Stimulated activated CD4-positive, alpha-beta T cell treated with anti-CD3 and anti-CD28 coated beads, Interleukin-1b, Interleukin-23, amount 100 ng/mL, for 1 hour (primary cell): ENCODE measurements at places on chromosomes 13 and 19.

GRCh38 chr13:113787694-113788093, 28.7 kb downstream of the TMEM255B start:
- DNase-seq, result no peak

GRCh38 chr13:49897713-49898112, 38.4 kb downstream of the SPRYD7 start:
- DNase-seq, result no peak

GRCh38 chr13:110250258-110250891, 56.6 kb downstream of the COL4A1 start:
- DNase-seq, result no peak

- DNase-seq, result no peak
These were observed 843.8 kb upstream of the SPRY2 start for GRCh38 chr13:81184556-81185265.

GRCh38 chr13:29591310-29591709, 4.2 kb downstream of the SLC7A1 start:
- no peak for DNase-seq

GRCh38 chr19:46944918-46945628, 74.6 kb upstream of the NPAS1 start:
- no peak for DNase-seq

DNA sequence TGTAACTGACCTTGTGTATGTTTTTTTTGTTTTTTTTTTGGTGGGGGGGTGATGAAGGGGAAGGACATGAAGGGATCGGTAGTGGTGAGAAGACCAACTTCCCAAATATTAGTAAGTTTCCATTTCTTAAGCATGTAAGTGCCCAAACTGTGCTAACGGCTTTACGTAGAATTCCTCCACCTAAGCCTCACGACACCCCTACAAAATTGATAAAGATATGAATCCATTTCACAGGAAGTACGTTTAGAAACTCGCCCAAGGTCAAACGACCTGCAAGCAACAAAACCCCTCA, 649 bp downstream of the UQCRFS1 start:
- DNase-seq, result no peak

DNA sequence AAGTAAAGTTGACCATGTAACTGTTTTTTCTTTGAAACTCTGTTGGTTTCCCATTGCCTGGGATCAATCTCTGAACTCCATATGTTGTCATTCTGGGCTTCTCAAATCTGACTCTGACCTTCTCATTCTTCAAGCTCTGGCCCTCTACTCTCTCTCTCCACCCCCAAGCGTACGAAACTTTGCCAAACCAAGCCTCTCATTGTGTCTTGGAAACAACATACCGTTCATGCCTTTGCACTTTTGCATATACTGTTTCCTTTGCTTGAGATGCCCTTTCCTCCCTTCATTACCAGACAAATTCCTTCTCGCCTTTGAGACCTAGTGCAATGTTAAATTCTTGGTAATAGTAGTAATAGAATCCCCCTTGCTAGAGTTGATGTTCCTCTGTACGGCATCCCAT, 113.7 kb downstream of the OLFM4 start:
- DNase-seq, result no peak

GRCh38 chr13:24670961-24671381, 9.2 kb upstream of the ATP12A start:
- DNase-seq, result no peak

GRCh38 chr13:80527400-80527799, 186.5 kb upstream of the SPRY2 start:
- DNase-seq, result no peak

DNA sequence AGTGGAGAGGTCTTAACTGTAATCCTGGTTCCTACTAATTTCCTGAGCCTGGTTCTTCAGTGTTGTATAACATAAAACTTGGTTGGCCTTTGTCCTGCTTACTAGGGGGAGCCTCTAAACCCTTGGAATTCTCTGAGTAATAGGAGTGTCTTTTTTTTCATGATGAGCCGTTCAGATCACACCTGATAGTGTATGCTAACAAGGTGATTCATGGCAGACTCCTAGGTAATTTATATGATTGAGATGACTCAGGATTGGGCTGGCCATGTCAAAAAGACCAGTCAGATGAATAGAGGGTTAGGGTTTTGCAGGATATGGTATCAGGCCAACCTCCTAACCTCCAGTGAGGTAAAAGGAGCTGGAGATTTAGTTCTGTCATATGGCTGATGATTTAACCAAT, 135.8 kb upstream of the KLF12 start:
- DNase-seq, result no peak

GRCh38 chr13:30745906-30746686, 10.8 kb downstream of the ALOX5AP start:
- no peak for DNase-seq

GRCh38 chr19:32917616-32917996, 48.0 kb upstream of the SLC7A9 start:
- no peak for DNase-seq

- DNase-seq, result no peak
These were observed 1.1 kb downstream of the NAA16 start for GRCh38 chr13:41312176-41312500.

GRCh38 chr19:1914826-1915341, 9.7 kb downstream of the ADAT3 start:
- DNase-seq, result no peak

GRCh38 chr13:112184261-112184660, 117.3 kb downstream of the SOX1 start:
- DNase-seq, result no peak

- DNase-seq, result no peak
These were observed 320.6 kb downstream of the GPC5 start for GRCh38 chr13:91719033-91719432.

DNA sequence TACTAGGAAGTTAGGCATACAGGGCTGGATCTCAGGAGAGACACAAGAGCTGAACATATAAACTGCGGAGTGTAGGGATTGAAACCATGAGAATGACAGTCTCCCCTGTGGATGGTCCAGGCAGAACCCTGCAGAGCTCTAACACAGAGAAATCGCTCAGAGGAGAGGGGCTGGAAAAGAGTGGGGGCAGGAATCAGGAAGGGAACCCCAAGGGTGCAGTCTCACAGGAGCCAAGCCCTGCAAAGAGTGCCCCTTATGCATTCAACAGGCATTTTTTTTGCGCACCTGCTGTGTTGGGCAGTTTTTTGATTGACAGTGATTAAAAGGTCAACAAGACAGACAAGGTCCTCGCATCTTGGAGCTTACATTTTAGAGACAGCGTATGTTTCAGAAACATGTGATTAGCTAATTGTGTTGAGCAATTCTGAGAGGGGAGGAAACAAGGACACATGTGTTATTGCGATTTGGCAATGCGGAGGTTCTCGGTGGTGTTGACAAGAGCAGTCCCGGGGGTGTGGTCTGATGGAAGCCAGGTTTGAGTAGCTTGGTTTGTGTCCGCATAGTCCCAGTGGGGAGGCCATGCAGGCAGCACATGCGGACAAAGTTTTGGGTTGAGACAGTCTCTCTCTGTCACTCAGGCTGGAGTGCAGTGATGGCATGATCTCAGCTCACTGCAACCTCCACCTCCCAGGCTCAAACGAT, 182.6 kb upstream of the IRS2 start:
- no peak for DNase-seq

DNA sequence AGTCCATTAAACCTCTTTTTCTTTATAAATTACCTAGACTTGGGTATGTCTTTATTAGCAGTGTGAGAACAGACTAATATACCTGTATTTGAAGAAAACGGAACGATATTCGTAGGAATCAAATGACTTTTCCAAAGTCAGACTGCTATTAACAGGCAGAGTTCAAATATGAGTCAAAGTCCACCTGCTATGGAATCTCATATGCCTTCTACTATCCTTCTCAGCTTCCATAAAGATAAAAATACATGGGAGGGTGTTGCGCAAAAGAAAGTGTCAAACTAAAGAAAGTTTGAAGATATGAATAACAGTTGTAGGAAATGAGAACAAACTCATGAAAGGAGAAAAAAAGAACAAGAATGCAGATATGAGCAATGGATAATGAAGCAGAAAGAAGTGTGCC, 704.6 kb downstream of the EFNB2 start:
- no peak for DNase-seq

- no peak for DNase-seq
These were observed 65.6 kb downstream of the ADGRE1 start for GRCh38 chr19:6952956-6953355.

- no peak for DNase-seq
These were observed 90.8 kb upstream of the UQCRFS1 start for GRCh38 chr19:29303719-29304090.

GRCh38 chr19:17052439-17052838, 22.8 kb downstream of the HAUS8 start:
- DNase-seq, result no peak

DNA sequence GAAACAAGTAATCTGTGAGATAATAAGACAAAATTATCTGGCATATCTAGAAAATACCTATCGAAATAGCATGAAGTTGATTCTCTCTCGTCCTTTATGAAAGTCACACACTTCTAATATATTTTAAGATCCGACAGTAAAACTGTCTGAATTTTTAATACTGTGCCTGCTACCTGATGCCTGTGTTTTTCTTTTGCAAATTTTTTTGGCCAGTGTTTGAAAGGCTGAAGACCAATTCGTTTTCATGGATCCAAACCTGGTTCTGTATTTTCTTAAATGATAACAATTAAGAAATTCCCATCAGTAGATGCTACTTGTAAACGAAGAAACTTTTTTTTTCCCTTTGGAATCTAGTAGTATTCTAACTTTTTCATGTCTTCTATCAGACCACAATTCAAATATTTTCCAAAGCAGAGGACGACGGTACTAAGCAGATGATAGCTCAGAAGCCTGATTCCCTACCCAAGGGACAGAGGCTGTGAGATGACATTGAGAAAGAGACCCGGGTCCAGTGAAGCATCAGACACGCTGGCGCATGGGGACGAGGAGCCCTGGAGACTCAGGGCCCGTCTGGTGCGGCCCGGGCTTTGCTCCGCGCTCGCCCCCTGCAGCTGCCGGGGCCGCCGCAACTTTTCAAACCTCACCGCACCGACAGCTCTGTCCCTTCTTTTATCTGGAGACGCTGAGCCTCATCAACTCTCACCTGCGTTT, 49.5 kb upstream of the PABPC3 start:
- DNase-seq, result no peak

DNA sequence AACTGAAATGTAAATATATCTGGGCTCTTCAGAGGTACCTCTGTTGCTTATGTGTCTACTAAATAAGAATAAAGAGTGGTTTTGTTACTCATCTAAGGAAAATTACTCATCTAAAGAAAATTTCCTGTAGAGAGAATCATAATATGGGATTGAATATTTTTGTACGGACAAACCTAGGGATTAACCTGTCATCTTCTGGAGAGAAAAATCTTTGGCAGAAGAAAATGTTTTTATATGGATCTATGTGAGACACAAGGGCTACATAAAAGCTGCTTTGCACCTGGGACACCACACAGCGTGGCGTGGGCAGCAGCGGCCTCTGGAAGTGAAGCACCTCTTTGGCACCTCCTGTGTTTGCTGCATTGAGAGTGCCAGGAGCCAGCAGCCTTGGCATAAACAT, 242.9 kb upstream of the DACH1 start:
- DNase-seq, result no peak

DNA sequence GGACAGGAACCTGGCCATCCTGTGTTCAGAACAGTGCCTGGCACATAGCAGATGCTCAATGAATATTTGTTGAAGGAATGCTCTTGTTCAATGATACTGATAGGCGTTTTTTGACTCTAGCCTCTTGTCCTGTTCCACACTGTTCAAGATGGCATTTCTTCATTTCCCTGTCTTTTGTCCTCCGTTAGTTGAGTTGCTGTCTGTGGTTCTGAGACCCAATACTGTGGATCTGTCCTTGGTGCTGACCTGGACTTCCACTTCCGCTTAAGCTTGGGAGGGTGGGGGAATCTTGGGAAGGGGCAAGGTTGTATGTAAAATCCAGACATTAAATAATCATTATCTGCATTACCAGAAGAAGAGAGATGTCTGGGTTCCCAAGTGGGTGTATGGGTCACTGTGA, 8.3 kb upstream of the KCNN4 start:
- no peak for DNase-seq

DNA sequence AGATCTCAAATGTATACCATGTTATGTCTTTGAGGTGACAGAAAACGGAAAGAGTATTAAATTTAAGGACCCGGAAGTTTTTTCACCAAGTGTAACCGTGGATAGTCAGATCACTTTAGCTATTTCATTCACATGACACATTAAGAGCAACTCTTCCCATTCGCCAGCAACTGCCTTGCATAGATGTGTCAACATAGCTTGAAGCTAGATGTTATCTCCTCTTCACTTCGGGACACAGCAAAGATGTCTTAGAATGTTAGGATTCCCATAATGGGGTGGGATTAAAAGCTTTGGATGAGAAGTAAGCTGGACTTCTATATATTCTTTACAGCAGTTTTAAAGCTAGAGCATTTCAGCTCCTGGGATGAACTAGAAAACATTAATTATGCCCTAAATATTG, 1135.9 kb upstream of the PCDH20 start:
- DNase-seq, result no peak

DNA sequence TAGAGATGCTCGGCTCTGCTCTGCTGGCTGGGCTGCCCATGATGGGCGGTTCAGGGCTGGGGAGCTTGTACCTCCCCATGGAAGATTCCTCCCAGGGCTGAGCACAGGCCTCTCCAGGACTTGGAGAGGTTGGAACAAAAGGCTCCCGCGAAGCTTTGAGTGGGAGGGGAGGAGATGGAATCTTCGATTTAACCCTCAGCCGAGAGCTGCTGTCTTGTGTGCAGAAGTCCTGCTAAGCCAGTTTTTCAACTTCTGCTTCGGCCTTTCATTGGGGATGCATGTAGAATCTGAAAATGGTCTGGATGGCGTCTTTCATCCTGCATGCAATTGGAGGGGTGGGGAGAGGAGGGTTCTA, 163.3 kb downstream of the KDM4B start:
- no peak for DNase-seq

DNA sequence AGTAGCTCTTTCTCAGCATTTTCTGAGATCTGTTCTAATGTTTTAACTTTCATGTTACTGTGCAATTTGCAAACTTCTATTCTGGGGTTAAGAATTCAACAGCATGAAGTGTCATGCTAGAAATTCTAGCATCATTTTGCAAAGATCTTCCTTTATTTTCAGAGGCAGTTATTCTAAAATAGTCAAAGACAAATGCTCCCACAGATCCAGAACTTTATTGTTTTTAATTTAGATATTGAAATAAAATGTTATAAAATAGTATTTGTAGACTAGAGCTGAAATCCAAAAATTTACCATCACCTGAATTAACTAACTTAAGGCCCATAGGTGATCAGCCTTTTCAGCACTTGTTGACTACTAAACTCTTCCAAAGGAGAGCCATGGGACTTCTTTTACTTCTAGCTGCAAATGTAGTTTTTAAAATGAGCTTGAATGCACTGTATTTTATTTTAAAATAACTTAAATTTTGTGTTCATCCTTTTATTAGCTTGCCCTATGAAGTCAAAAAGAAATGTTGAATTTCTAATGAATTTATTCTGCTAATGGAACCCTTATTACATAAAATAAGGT, 3.2 kb downstream of the MAB21L1 start:
- DNase-seq, result no peak

GRCh38 chr13:60482012-60482411, 85.0 kb downstream of the TDRD3 start:
- DNase-seq, result no peak
